Stimulated activated CD4-positive, alpha-beta T cell treated with anti-CD3 and anti-CD28 coated beads, Interleukin-1b, Interleukin-23, amount 100 ng/mL, for 1 hour (primary cell): ENCODE measurements at places on chromosomes 11 and 22.
A peak's percentile ranks its signal among the peaks of the same experiment; 100 is the strongest.

DNA sequence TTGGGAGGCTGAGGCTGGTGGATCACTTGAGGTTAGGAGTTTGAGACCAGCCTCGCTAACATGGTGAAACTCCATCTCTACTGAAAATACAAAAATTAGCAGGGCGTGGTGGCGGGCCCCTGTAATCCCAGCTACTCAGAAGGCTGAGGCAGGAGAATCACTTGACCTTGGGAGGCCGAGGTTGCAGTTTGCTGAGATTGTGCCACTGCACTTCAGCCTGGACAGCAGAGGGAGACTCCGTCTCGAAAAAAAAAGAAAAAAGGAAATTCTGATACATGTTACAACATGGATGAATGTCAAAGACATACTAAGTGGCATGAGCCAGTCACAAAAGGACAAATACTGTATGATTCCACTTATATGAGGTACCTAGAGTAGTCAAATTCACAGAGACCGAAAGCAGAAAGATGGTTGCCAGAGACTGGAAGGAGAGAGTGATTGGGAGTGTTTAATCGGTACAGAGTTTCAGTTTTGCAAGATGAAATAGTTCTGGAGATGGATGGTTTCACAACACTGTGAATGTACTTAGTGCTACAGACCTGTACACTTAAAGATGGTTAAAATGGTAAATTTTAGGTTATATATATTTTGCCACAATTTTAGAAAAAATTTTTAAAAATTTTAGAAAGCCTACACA lies 92.3 kb downstream of the BLID start:
- DNase-seq: no peak

DNA sequence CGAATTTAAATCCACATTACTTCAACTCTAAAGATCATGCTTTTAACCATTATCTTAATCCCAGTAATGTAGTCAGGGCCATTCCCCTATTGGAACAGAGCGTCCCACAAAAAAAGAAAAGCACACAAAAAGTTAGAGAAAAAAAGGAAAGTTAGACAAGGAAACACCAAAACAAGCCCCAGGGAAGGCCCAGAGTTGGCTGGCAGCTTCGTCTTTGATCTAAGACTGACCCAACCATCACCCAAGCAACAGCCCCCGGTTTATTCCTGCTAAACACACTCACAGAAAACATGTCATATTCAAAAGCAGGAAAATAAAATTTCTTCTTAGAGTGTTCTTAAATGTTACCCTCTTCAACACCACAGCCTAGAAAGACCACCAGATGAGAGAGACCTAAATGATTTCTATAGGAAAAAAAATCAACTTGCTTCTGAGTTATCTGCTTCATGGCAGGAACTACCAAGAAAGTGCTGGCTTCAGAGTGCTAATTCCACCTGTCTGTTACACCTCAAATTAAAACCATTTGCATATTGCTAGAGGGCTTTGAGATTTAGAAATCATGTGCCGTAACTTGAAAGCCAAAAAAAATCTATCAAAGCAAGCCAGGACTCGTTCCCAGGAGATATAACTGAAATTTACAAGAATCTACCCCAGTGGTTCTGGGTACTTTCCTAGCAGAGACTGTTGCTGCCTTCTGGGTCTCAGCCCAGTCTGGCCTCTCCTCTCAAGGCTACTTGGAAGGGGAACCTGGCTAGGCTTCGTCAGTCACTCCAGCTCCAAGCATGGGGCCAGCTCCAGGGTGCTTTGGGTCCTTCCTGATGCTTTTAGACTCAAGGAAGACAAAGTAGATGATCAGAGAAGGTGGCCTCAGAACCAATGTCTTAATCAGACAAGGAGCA lies 31.2 kb downstream of the POU2AF3 start:
- no peak for DNase-seq

DNA sequence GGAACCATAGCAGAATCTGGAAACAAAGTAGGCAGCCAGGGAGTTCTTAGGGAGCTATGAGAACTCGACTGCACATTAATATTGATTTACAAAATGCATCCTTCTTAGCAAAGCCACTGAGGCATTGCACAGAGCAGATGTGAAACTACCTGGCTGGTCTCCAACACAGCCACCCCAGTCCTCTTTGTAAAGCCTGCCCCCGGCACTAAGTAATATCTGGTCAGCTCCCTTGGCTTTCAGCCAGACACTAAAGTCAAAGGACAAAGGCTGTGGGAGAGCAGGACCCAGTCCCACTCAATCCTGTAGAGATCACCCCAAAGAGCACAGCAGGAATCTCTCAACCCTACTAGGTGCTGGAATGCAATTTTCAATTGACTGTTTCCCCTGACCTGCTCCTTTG lies 12.8 kb downstream of the XRRA1 start:
- DNase-seq: no peak

GRCh38 chr11:4947505-4947904 lies at the start of gene OR51A4:
OR51A4 (minus strand) TSS chr11:4947605; CDS start chr11:4947100, 505 bp downstream.
- DNase-seq: no peak

- DNase-seq: peak; percentile 71
Measured at GRCh38 chr22:22721681-22722354, 77.4 kb downstream of the GGTLC2 start.

GRCh38 chr11:112156956-112157766 lies 6.7 kb downstream of the IL18 start:
- DNase-seq: no peak

GRCh38 chr22:31275576-31275975 lies 16.7 kb downstream of the PIK3IP1 start:
- DNase-seq: no peak

GRCh38 chr11:43833657-43834073 lies 47.0 kb upstream of the ALKBH3 start:
- no peak for DNase-seq

GRCh38 chr11:75820645-75821044 lies 5.6 kb downstream of the UVRAG start:
- DNase-seq: no peak

- DNase-seq: peak; percentile 16
Measured at GRCh38 chr22:30425616-30426387, at the start of gene MTFP1. MTFP1 (plus strand) TSS chr22:30425768; CDS start chr22:30425880, 112 bp downstream.

DNA sequence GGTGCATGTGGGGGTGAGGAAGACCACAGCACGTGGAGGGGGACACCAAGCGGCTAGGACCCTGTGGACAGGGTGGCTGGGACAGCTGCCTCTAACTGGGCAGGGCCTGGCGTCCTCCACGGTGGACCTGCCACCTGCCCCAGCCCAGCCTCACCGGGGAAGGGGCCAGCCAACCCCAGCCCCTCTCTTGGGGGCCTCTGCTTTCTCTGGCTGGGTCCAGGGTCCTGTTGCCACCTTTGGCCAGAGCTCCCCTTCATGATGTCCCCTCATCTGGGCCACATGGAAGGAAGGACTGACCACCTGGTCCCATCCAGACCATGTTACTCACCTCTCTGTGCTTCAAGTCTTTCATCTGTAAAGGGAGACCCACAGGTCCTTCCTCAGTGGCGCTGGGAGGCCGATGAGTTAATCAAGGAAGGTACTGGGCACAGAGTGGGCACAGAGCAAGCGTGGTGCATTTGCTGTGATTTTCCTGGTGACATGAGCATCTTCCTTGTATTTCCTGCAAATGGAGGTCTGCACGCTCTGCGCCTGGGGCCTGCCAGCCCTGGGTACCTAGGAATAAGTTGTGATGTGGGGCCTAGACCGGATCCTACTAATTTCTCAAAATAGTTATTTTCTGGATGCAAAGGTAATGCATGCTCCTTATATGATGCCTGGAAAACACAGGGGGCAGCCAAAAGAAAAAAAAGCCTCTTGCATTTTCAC lies 538.4 kb downstream of the TBC1D22A start:
- DNase-seq: no peak

GRCh38 chr22:43004362-43005035 lies 10.4 kb downstream of the PACSIN2 start:
- DNase-seq: no peak

DNA sequence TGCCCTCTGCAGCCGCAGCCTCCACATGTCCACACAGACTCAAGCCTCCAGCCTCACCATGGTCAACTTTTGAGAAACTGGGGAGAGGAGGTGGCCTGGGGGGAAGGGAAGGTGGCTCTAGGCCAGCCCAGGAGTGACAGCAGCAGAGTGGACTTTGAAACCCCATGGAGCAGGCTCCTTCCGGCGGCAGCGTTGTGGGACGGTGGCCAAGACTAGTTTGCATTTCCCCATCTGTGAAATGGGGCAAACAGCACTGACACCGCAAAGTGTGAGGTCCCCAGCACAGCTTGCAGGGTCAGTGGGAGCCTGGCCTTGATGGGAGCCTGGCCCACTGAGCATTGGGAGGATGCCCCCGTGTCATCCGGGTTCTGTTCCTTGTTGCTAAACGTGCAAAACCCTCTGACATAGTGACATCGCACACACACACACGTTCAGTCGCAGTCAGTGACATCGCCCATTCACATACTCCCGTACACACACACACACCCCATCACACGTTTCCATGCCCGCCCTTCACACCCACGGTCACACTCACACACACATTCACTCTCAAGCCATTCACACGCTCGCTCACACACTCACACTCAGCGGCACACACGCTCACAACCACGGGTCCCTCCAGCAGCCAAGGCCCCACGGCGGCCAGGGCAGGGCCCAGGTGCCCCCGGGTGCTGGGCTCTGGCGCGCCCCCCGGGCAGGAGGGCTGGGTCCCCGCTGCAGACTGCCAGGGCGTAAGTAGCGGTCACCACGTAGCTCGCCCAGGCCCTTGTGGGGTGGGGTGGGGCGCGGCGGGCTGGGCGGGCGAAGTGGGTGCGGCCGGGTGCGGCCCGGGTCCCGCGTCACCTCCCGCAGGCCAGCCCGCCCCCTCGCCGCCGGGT lies 585 bp downstream of the CYB5R3 start:
- DNase-seq: no peak

GRCh38 chr11:124817036-124817435 lies 16.8 kb upstream of the MSANTD2 start:
- no peak for DNase-seq

DNA sequence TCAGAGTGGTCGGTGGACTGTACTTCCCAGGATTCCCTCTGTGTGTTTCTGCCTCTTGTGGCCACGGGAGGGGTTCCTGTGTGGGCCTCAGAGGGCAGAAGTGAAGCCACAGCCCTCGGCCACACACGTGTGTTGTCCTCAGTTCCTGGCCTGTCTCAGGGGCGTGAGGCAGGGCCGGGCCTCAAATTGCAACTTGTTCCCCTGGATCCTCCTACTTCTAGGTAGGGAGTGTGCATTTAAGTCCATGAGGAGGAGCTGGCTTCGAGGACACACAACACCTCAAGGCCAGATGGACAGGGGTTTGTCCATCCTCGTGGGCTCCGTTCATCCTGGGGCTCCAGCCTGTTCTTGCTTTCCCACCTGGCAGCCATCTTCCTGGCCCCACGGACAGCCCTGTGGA lies 573.0 kb downstream of the TBC1D22A start:
- no peak for DNase-seq

DNA sequence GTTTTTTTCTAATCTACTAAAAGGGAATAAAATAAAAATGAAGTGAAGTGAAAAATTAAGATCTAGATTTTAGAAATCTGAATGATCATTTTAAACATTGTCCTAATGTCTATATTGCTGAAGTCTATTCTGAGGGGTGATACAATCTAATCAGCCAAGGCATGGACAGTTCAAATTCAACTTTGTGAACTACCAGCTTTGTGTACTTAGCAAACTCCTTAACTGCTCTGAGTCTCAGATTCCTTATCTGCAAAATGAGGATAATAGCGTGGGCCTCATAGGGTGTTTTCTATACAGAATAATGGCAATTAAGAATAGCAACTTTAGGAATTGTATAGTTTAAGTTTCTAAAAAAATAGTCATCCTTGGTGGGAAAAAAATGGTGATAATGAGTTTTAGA lies 31.4 kb downstream of the FAR1 start:
- no peak for DNase-seq

GRCh38 chr11:75850787-75851186 lies 35.8 kb downstream of the UVRAG start:
- no peak for DNase-seq

DNA sequence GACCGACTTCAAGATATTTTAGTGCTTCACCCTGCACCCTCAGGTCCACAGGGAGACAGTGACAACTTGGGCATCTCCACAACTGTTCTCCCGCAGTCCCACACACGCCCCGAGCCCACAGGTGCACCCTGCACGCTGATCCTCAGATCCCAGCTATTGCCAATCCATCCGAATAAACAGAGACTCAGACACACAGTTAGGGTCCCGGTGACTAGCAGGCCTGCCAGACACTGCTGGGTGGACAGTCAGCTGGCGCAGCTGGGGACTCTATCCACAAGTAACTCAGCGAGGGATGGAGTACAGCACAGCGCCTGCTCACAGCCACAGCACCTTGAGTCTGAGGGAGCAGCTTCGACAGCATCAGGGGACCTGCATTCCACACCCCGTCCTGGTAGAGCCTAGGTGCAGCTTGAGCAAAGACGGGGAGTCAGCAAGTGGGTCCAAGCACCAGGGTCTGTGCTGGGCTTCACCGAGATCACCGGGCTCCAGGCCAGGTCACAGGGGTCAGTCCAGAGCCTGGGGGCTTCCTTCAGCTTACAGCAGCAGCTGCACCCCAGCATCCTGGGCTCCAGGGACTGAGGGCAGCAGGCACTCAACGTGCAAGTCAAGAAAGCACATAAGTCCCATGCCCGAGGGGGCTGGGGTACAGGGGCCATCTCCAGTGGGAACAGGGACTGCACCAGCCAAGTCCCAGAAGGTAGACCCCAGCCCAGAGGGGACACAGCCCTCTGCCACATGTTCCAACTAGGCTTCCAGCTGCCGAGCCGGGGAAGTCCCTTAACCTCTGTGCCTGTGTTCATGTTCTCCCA lies 7.6 kb downstream of the RPL3 start:
- DNase-seq: no peak

DNA sequence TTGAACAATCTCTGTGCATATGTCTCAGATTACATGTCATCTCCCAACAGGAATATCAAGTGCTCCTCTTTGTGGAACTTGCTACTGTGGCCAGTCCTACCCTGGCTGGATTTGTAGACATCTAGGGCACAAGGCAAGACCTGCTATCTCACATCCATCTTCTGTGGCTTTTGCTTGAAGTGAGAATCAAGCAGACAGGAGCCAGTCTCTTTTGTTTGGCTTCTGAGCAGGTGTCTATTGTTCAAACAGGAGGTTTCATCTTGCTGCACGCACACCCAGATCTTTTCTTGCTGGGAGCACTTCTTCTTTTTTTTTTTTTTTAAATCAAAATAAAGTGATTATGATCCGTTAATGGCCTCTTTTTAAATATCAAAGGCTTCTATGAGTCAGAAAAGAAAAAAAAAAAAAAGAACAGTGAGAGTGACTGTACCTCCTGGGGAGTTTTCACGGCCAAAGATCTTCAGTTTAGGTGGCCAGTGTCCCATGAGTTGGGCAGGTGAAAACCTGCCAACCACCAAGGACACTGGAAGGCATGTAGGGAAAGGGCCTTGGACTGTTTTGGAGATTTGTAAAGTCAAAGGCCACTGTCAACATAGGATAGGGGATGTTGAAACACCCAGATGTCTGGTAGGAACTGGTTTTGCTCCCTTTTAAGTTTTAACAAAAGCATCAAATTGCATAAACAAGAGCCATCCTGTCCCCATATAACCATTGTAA lies 78.1 kb downstream of the CD44 start:
- DNase-seq: peak; percentile 7

DNA sequence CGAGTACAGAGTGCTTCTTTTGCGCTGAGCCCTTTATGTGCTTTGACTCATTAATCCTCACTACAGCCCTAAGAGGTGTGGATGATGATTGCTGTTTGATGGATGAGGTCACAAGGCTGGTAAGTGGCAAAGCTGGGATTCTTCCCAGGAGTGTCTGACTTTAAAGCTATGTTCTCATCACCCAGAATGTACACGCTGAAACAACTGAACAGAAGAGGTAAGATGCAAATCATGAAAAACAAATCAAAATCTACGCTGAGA lies 37.7 kb upstream of the CREB3L1 start:
- DNase-seq: no peak
